ENCODE measurements at places on chromosomes 5 and 9.

GRCh38 chr5:97842687-97843086 is 659.6 kb upstream of the RIOK2 start:
- DNase-seq = no peak

DNA sequence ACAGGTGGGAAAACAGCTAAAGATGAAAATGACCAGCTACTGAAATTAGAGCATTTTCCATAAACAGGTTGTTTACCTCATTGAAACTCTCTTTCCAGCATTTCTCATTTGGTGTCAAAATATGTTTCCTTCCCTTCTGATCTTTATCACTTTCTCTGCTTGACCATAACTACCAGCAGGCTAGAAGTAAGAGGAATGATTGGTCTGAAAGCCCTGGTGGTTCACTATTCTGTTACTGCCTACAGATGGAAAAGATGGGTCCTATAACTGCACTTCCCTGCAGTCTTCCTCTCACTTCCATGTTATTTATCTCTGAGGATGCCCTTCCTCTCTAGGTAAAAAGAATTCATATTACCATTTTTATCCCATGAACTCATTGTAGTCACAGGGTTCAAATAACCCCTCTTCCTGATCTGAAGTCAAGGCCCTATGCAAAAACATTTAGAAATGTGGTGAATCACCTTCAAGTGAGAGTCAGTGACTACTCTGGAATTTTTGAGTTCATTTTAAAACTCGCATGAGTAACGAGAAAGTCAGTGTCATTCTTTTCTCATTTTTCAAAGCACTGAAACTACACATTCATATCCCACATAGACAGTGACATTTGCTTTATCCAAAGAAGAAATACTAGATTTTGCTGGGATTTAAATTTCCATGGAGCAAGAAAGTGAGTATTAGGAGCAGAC is 51.7 kb downstream of the ZNF474 start:
- DNase-seq = no peak

DNA sequence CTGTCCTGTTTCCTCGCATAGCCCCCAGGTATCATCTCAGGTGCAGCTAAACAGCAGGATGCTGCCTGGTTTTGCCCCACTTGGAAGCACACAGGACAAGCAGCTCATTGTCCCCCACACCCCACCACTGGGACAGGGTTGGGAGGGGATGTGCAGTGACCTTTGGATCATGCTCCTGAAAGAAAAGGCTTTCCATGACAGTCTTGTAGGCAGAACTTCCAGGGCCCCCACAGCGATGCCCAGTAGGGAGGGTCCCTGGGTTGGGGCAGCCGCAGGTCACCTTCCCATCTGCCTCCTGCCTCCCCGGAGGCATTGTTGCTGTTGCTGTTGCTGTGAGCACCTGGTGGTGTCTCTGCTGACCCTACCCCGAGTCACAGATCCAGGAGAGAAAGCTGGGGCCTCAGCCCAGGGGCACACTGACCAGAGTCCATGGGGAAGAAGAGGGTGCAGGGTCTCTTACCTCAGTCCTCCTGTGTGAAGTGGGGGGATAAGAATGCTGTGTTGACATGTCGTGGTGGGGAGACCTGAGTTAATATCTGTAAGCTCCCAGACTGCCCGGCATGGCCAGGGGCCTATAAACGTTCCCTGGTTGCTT is 8.5 kb downstream of the CEP72 start:
- no peak for DNase-seq

- no peak for DNase-seq
Observed at GRCh38 chr5:1031306-1031959, 22.8 kb downstream of the NKD2 start.

DNA sequence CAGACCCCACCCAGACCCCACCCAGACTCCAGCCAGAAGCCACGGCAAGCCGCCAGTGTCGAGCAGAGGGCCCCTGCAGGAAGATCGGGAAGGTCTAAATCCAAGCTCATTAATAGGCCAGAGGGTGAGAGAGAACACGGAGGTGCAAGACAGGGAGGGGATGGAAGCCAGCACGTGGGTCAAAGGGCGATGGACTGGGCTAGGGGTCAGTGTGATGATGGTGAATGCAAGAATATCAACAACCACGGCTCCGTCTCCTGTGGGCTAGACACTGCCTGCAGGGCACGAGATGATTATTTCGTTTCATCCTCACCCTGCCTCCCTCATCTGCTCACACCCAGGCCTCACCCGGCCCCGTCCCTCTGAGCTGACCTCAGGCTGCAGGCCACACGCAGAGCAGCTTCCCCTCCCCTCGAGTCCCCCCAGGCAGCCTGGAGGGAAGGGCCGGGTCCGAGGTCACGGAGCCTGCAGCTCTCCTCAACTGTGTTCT is 122.0 kb downstream of the COL23A1 start:
- no peak for DNase-seq

- DNase-seq = no peak
Observed at GRCh38 chr5:168291964-168292785, 730 bp downstream of the WWC1 start.

DNA sequence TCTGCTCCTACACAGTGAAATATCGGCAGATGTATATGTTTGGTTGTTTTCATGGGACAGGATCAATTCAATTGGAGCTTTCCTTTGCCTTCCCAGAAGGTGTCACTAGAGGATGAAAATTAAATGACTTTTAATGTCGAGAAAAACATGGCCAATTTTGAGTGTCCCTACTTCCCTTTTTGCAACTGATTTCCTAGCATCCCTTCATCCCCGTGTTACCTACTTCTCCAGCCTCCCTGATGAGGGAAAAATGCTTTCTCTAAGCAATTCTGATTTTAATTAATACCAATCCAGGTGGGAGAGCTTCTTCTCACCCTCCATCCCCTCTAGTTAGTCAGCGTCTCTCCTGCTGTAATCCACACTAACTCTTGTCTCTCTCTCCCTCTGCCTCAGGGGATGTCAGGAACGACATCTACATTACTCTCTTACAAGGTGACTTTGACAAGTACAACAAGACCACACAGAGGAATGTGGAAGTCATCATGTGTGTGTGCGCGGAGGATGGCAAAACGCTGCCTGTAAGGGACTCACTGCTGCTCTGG is 64.9 kb downstream of the DOCK2 start:
- no peak for DNase-seq

DNA sequence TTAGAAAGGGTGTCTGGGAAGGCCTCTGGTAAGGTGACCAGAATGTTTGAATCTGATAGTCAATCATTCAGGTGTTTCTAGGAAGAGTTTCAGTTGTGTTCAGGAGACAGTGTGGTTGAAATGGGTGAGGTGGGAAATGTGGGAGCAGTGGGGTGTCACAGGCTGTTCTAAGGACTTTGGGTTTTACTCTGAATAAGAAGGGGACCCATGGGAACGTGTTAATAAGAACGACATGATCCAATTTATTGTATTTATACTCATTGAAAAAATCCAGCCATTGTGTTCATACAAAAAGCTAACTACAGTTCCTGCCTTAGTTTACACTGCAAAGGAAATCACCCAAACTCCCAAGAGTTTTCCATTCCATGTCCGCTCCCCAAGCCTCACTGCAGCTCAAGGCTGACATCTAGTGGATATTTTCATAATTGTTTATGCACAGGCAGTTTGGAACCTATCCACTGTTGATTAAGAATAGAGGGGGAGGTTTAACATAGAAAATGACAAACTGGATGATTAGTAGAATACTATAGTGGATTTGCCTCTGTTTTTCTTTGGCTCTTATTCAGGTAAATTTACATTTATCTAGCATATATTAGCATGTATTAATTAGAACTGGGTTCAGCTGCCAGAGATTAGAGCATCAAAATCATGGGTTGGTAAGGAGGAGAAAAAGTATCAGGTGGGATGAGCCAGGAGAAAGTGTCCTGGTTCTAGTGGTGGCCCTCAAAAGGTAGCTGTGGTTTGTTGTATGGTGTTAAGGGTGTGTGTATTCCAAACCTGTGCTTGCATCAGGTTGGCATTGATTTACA is 17.7 kb downstream of the CAVIN4 start:
- DNase-seq = peak; percentile 64

DNA sequence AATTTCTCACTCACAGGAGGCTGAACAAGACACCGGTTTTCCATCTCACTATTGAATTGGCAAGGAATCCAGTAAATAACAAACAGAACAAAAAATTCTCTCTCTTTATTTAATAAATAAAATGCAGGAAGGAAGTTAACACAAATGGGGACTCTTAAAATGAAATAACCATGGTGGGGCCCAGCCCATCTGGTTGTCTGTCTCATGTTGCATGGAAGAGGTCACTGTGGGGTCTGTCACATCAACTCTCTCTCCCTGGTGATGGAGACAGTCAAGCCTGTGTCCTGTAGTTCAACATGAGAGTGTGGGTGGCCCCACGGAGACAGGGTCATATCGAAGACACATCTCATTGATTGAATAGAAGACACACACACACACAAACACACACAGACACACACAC is 297.7 kb downstream of the IRX2 start:
- DNase-seq = no peak

All from inflammatory macrophage (primary cell).